Thymus (tissue), 14 donors: ENCODE measurements at places on chromosomes 6 and 20. TPM values are rescaled to one million over a fixed set of nuclear protein-coding genes. Genes with fewer than 3 reads are reported as not detected.

CFAP61 gene
- polyA plus RNA-seq: 0.23 TPM

HCRTR2 gene
- polyA plus RNA-seq: 0.07 TPM

PRR18 gene
- polyA plus RNA-seq: 0.09 TPM

TNXB gene
- polyA plus RNA-seq: 8.3 TPM

EPB41L1 gene
- 4.2 TPM for polyA plus RNA-seq

SLA2 gene
- polyA plus RNA-seq: 6.8 TPM

CST2 gene
- polyA plus RNA-seq: 12.7 TPM
